ENCODE measurements at places on chromosomes 5 and 9. TPM values are rescaled to one million over a fixed set of nuclear protein-coding genes. Genes with fewer than 3 reads are reported as not detected.

Gene SLC25A2
- not detected for total RNA-seq

- no peaks in the 10 kb centered on the region for H3K27me3 ChIP-seq
- H3K4me3 ChIP-seq, result no peak overlapping the region
- no peak overlapping the region for H3K27ac ChIP-seq
- peak; percentile 27 for DNase-seq
Observed at GRCh38 chr5:28014779-28015178, 976.4 kb upstream of the CDH9 start.

Gene TPM2
- total RNA-seq, result 5.3 TPM

- H3K36me3 ChIP-seq, result no peaks in the 10 kb centered on the region
- peaks cover 7% of the 10 kb centered on the region for H3K27me3 ChIP-seq
- H3K4me3 ChIP-seq, result no peak overlapping the region
- no peak for DNase-seq
- no peaks in the 10 kb centered on the region for H3K4me1 ChIP-seq
Observed at GRCh38 chr9:6630502-6631206, 14.9 kb downstream of the GLDC start.

Gene CCDC152
- 10.1 TPM for total RNA-seq

- H3K27me3 ChIP-seq, result no peaks in the 10 kb centered on the region
- no peak overlapping the region for H3K27ac ChIP-seq
- peaks cover 16% of the 10 kb centered on the region for H3K4me1 ChIP-seq
- H3K4me3 ChIP-seq, result no peak overlapping the region
Observed at GRCh38 chr5:148815086-148815485, 11.3 kb upstream of the ADRB2 start.

Data from activated CD8-positive, alpha-beta T cell treated with anti-CD3 and anti-CD28 coated beads for 36 hours (primary cell).